ENCODE measurements at places on chromosomes 12 and 14.

DNA sequence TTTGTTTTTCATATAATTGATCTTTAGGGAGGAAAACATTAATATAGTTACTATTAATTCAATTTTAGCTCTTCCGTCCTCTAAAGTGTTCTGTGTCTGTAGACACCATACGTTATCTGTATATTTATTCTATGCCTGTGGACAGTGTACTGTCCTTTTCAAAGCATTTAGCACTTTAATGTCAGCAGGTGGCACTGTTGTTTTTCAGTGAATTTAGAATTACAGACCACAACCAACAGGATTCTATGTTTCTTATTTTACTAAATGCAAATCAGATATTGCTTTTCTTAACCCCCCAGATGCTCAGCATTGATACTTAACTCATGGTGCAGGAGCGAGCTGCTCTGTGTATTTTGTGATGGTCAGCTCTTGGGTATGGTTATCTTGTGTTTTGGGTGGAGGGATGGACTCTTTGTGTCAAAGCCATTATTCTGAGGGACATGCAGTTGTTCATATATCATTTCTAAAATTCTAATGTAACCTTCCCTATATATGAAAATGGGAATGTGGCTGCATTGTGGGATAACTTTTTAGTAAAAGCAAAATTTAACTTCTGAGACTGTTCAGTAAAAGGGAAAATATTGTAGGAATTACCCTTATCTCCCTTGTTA lies 65.2 kb downstream of the PAPOLA start:
- no peak for DNase-seq

DNA sequence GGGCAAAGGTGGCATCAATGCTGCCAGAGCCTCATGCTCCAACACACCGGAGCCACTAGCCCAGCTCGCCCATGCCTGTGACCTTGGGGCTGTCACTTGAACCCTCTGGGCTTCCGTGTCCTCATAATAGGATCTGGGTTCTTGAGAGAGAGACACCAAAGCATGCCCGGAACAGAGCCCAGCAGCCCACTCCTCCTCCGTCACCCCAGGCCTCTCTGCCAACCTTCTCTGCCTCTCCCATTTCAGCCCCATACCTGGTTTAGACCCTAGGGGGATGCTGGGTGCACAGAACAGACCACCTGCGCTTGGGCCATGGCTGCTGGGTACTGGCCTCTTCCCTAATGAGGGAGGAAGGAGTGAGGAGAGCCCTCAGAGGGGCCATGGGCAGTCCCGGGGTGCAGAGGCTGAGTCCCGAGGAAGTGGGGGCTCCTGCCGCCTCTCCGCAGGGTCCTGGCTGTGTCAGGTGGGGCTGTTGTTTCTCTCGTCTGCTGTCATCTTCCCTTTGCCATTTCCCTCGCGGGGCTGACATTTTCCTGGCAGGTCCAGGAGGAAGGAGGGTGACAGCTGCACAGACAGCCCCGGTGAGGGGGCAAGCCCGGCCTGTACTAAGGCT lies 172.4 kb upstream of the RTL1 start:
- DNase-seq: no peak

DNA sequence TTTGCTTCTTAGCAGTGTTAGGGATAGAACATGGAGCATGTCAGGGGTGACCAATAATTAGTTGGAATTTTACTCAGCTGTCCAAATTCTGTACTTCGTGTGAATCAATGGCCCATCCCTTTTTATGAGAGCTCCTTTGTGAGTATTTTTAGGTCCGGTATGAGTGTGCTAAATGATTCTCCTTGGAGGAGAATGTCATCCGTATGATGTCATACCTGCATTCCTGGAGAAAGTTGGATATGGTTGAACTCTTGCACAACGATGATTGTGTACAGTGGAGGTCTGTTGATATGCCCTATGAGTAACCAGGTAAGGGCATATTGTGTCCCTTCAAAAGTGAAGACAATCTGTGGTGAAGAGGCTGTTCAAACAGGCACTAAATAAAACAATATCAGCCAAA lies 400.8 kb downstream of the GXYLT1 start:
- DNase-seq: no peak

DNA sequence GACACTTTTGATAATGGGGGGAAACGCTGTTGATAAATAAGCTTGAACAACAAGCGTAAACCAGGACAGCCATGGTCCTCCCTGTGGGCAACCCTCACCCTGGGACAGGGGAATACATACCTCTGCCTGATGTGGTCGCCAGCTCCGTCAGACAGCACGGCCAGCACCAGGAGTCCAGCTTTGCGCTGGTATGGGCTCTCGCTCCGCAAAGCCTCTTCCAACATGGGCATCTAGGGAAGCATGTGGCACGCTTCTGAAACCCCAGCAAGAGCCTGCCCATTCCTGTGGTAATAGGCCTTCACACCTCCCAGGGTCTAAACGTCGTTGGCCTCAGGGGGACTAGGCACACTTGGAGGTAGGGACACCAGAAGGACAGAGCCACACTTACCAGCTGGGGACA lies 2.9 kb downstream of the IPO4 start:
- DNase-seq: no peak

DNA sequence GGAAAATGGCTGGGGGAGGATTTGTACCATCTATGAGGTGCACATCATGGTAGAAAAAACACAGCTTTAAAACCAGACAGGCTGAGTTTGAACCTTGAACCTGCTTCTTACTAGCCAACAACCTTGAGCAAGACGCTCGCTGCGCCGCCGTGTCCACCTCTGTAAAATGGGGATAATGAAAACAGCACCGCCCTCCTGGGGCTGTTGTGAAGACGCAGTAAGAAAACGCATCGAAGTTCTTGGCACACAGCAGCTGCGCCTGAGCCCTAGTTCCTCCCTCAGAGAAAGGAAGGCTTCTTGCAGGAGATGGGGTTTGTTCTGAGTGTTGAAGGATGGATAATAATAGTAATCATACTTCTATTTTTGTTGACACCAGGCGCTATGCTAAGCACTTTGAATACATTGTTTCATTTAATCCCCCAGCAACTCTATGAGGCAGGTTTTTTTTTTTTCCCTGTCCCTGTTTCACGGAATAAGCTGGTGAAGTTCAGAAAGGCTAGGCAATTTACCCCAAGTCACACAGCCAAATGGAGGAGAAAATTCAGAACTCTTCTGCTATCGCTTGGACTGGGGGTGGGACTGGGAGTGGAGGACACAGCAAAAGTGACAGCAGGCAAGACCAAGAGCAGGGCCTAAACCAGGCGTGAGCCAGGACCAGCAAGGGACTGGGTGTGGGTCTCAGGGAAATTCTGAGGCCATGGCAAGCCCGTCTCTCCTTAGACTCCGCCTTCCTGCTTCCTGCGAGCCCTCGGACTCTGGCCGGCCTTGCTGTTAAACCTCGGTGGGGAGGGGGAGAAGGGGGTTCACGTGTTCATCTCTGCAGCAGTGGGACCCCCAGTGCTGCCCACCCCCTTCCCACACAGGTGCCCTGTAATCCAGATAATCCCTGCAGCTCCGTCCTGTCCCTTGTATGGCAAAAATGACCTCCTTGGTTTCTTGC lies 97.5 kb downstream of the LRRC74A start:
- no peak for DNase-seq

DNA sequence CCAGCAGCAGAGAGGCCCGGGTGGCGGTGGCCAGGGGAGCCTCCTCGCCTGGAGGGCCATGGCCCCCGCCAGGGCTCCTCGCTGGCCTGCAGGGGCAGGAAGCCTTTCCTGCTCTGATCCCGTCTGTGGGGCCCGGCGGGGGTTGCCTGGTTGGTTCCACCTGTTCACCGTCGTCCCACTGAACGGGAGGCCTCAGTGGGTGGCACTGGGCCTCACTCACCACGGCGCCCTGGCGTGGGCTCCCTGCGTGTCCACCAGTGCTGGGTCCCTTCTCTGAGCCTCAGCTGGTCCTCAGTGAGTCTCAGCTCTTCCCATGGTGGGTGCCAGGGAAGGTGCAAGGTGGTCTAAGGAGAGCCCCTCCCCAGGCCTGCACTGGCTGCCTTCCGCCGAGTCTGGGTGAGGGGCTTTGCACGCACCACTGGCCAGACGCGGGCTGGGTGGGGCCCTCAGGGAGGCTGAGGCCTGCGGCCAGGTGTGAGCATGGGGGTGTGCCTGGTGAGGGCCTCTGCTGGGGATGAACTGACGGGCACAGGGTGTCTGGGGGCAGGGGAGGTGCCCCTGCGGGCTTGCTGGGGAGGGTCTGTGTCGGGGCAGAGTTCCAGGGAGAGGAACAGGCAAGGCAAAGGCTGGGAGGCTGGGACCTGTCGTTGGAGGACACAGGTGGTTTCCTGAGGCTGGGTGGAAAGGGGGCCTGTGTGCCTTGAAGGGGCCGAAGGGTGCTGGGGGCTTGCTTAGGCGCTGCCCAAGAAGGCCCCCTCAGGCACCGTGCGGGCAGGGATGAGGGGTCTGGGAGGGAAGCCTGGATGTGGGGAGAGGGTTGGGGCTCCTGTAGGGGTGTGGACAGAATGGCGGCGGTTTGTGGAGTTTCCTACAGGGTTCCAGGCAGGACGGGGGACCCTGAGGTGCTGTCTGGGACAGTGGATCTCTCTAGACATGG lies 339.8 kb downstream of the TMEM121 start:
- DNase-seq: no peak

- DNase-seq: no peak
Observed at GRCh38 chr12:6724409-6724797, 557 bp downstream of the COPS7A start.

DNA sequence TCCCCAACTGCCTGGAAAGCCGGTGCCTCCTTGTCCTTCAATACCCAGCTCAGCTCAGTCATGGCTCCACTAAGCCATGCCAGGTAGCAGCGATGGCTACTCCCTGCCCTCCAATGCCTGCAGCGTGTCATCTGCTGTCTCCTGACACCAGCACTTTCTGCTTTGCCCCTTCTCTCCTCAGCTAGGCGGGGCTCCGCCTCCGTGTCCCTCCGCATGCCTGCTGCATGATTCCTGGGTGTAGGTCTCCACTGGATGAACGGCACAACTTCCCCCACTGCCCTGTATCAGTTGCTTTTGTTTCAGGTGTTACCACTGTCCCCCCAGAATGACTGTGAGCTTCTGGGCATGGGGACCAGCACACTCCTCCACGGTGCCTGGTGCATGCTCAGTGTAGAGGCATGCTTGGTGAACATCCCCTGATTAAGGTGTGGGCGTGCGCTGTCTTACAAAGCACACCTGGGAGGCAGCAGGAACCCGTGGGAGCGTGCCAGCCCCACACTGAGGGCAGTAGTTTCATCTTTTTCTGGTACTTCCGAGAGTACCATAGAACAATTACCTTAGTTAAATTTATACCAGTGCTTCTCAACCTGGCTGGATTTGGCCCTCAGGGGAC lies 179.4 kb upstream of the PRMT8 start:
- no peak for DNase-seq

- DNase-seq: no peak
Observed at GRCh38 chr14:24816011-24816928, 182.3 kb upstream of the GZMB start.

- no peak for DNase-seq
Observed at GRCh38 chr12:112869778-112870177, 37.0 kb upstream of the OAS1 start.

GRCh38 chr12:92108651-92109050 lies 37.0 kb downstream of the BTG1 start:
- DNase-seq: no peak

DNA sequence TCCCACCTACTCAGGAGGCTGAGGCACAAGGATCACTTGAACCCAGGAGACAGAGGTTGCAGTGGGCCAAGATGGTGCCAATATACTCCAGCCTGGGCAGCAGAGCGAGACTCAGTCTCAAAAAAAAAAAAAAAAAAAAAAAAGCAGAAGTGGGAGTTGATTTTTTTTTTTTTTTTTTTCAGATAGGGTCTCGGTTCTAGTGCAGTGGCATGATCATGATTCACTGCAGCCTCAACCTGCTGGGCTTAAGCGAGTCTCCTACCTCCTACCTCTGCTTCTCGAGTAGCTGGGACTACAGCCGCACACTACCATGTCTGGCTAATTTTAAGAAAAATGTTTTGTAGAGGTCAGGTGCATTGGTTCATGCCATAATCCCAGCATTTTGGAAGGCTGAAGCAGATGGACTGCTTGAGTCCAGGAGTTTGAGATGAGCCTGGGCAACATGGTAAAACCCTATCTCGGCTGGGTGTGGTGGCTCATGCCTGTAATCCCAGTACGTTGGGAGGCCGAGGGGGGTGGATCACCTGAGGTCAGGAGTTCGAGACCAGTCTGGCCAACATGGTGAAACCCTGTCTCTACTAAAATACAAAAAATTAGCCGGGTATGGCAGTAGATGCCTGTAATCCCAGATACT lies 16.3 kb upstream of the HSP90AA1 start:
- no peak for DNase-seq

DNA sequence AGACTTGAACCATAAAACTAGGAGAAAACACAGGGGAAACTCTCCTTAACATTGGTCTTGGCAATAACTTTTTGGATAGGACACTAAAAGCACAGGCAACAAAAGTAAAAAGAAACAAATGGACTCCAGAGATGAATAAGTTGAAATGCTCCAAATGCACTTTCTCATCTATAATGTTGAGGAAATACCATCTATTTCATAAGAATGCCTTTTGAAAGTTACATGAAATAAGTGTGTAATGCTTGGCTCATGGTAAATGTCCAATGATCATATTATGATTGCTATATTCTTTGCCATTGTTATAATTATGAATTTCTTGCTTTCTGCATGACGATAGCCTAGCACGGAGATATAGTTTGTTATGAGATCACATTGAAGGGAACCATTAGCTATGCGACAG lies 19.8 kb downstream of the PDE6H start:
- no peak for DNase-seq

- DNase-seq: no peak
Observed at GRCh38 chr12:48071808-48072207, 34.1 kb downstream of the SENP1 start.

- peak; percentile 88 for DNase-seq
Observed at GRCh38 chr14:30874120-30874998, at the start of gene COCH. COCH (plus strand) TSS chr14:30874559; CDS start chr14:30874939, 380 bp downstream.

DNA sequence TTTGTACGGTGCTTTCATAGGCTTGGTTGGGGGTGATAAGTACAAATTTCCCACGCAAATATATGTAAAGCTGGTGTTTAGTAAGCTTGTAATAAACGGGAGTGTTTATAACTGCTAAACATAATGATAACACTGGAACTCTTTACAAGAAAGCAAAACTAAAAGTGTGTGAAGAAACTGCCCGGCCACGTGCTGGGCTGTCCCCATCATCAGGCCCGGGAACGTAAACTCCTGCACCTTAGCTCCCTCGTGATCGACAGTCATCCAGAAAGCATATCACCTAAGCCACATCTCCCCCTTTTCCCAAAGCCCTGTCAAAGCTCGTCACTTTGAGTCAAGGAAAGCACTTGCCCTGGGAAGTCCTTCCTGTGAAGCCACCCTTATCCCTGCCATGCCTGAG lies 18.0 kb upstream of the PARP11 start:
- DNase-seq: no peak

DNA sequence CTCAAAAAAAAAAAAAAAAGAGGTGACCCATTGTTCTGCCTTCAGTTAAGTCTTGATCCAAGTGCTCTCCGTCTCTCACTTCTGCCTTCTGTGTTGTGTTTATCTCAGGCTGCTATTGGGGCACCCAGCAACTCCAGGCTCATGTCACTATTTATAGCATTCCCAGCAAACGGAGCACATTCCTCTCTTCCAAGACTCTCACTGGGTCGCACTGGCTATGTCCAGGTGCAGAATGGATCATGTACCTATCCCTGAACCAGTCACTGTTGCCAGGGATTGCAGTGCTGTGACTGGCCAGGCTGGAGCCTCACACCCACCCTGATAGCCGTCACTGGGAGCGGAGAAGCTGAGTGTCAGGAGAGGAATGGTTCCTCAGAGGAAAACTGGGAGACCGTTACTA lies 31.2 kb downstream of the RHOF start:
- DNase-seq: no peak

- peak; percentile 19 for DNase-seq
Observed at GRCh38 chr14:51844081-51844881, 16.1 kb upstream of the GNG2 start.

Data from GM13977 (cell line).